ENCODE measurements at places on chromosomes 6 and 20. TPM values are rescaled to one million over a fixed set of nuclear protein-coding genes. Genes with fewer than 3 reads are reported as not detected.

Gene FLOT1
- 113 TPM for total RNA-seq

Gene PAK5
- total RNA-seq: not detected

Gene TENT5A
- total RNA-seq: 22.9 TPM

Gene TEAD3
- total RNA-seq: not detected

- DNase-seq: no peak
Measured at GRCh38 chr6:138026342-138026741, 80.9 kb downstream of the PERP start.

DNA sequence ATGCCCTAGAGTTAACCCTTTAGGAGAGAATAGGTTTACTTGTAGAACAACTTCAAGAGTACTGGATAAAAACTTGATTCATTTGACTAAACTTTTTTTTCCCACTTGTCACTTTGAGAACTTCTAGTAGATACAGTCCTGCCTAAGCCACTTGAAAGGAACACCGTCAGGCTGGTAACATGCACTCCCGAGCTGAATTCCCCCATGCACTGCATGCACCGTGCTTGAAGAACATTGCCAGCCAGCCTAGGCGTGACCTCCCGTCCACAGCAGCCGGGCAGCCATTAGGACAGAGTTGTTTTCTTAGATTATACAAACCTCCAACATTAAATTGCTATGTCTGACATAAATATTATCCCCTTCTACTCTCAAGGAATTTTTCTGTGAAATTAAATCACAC, 52.6 kb downstream of the SMLR1 start:
- DNase-seq: no peak

- no peak for DNase-seq
Measured at GRCh38 chr6:117396228-117396627, 29.5 kb downstream of the ROS1 start.

- DNase-seq: no peak
Measured at GRCh38 chr6:107750176-107750797, 73.8 kb downstream of the SCML4 start.

DNA sequence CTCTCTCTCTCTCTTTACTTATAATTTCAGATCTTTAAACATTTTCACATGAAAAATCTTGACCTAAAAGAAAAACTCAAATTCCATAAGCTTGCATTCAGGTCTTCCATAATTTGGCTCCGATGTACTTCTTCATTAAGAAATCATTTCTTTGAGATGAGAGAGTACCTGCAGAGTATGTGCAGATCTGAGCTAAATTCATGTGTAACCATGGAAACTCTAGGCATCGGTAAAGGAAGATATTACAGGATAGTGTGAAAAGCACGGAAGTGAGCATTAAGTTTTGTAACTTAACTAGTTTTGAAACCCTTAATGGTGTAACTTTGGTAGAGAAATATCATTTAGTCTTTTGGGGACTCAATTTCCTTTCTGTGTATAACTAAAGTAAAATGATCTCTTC, 295.9 kb upstream of the SOX4 start:
- no peak for DNase-seq

GRCh38 chr6:162179196-162179951, 548.2 kb downstream of the PRKN start:
- no peak for DNase-seq
